ENCODE measurements at places on chromosomes 3 and 15.

DNA sequence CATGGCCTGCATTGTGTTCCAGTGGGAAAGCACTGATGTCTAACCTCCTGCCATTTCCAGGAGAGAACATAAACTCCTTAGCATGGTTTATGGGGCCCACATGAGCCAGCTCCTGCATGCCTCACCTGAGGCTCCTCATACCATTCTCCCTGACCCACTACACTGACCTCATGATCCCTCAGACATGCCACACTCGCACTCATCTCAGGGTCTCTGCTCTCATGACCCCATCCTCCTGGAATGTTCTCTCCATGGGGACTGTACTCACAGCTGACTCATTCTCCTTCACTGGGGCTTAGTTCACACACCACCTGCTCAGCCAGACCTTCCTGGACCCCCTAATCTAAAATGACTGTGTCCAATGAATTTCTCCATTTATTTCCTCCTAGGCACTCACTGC, 4.0 kb upstream of the LMCD1 start:
- no peak for DNase-seq

- no peak for DNase-seq
Measured at GRCh38 chr3:72332036-72332435, 516.2 kb downstream of the SHQ1 start.

DNA sequence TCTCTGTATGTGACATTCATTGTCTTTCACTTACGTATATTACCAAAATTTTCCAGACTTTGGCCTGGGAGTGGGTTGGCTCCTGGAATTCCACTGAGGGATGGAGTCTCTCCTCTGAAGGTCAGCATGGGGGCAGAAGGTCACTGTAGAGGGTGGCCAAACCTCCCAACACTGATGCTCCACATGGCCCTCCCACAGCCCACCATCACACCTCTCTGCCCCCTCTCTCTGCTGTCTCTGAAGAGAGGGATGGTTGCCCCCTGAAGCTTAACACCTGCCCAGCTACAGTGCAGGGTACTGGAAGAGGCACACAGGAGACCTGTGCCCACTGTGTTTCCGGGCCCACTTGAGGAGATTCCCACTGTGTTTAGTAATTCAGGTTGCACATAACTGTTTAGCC, 52.2 kb downstream of the CMTM6 start:
- DNase-seq: no peak

- no peak for DNase-seq
Measured at GRCh38 chr3:17539436-17539835, 203.0 kb downstream of the TBC1D5 start.

- no peak for DNase-seq
Measured at GRCh38 chr3:32601722-32602121, 31.1 kb upstream of the DYNC1LI1 start.

- DNase-seq: no peak
Measured at GRCh38 chr15:34582461-34583371, 735 bp downstream of the GOLGA8B start.

DNA sequence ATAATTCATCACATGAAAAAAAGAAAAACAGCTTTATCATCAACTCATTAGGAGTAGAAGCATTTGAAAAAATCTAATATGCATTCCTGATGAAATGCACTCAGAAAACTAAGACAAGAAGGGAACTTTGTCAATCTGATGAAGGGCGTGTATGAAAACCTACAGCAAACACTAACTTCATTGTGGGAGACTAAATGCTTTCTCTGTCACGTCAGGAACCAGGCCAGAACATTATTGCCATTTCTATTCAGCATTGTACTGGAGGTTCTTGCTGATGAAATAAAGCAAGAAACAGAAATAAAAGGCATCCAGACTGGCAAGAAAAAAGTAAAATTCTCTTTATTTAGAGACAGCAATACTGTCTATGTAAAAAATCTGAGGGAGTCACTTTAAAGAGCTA, 235.2 kb downstream of the GABRB3 start:
- no peak for DNase-seq

GRCh38 chr15:75531041-75531450, 48.1 kb downstream of the PTPN9 start:
- DNase-seq: no peak

DNA sequence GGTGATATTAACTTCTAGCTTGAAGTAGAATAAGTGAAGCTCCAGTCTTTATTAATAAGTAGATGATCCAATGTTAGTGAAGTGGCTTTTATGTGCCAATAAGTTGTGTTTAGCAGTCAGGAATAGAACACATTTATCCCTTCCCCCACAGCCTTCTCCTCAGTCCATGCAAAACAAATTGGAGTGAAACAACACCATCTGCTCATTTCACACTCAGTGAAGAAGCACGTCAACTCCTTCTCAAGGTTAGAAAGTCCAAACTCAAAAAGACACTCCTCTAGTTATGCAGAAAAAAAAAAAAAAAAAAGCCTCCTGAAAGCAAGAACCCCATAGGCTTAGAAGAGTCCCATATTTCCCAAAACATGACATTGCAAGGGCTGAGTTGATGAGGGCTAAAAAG, 18.0 kb upstream of the NEO1 start:
- no peak for DNase-seq

DNA sequence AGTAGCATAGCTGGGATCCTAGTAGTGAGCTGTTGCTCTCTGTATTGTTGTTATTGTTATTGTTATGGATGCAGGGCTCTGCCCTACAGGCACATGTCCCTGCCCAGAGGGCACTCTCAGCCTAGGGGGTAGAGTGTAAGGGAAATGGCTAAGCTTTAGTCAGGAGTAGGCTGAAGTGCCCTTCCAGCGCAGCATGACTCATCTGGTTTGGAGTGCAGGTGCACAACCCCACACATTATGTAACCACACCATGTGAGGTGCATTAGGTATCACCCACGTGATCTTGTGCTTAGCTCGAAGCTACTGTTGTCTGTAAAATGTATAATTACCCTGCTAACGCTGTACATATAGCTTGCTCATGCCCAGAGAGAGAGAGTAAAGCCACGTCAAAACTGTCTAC, 48.3 kb upstream of the TIPARP start:
- DNase-seq: peak; percentile 87

- no peak for DNase-seq
Measured at GRCh38 chr3:20222274-20222673, 36.3 kb upstream of the SGO1 start.

DNA sequence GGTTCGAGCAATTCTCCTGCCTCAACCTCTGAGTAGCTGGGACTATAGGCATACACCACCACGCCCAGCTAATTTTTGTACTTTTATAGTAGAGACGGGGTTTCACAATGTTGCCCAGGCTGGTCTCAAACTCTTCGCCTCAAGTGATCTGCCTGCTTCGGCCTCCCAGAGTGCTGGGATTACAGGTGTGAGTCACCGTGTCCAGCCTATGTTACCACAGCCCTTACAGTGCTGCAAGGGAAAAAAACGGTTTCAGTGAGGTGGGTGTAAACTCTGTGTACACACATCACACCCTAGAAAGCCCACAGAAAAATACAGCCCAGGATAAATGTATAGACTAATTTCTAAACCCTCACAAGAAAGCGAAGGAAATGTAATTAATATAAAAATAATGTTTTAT, 103.5 kb upstream of the AKAP13 start:
- DNase-seq: no peak

DNA sequence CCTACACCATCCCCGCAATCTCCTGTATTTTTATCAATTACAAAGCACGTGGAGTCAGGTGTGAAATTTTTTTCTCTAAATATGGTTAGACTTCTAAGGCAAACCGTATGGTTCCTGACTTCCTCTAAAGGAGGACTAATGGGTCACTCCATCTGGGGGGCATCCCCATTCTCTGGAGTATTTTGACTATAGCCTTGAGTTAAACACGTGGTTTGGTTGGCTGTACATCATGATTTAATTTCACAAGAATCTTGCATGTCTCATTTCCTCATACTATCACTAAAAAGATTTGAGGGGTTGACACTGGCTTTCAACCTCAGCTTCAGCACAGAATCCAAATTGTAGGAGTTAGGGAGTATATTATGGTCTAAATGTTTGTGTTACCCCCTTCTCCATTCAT, 25.3 kb upstream of the ZNF770 start:
- DNase-seq: no peak

DNA sequence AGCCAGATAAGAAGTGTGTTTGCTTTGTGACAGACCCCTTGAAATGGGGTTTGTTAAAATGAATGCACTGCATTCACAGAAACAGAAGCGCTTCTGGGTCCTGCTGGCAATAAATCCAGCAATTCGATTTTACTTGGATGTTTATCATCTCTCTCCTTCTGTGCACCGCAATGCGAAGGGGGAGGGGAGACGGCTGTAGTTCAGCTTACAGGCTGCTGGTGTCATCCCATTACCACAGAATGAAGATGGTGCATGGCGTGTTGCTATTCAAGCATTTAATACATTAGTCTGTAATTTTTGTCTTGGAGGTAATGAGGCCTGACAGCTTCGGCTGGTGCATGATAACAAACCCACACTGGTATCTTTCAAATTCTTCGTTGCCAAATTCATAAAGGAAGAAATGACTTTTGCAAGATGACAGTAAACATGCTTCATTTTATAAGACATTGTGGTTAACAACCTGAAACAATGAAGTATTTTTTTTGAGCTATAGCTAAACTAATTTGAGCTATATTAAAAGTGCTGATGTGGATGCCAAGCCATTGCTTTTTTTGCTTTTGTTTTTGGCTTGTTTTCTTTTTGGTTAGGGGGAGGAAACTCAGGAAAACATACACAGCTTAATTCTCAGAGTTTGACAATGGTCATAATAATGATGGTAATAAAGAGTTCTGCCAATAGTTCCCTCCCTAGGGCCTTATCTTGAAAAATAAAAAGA, 418.3 kb downstream of the OTOL1 start:
- DNase-seq: no peak

GRCh38 chr15:71124937-71125790, 9.9 kb downstream of the THSD4 start:
- DNase-seq: no peak

- DNase-seq: no peak
Measured at GRCh38 chr3:35067750-35068149, 571.6 kb upstream of the ARPP21 start.

DNA sequence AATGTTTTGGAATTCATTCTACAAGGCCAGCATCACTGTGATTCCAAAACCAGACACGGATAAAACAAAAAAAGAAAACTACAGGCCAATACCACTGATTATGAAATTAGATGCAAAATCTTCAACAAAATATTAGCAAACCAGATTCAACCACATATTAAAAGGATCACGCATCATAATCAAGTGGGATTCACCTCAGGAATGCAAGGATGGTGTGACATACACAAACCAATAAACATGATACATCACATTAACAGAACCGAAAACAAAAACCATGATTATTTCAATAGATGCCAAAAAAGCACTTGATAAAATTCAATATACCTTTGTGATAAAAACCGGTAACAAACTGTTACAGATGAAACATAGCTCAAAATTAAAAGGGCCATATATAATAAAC, 48.9 kb downstream of the DLG1 start:
- DNase-seq: no peak

DNA sequence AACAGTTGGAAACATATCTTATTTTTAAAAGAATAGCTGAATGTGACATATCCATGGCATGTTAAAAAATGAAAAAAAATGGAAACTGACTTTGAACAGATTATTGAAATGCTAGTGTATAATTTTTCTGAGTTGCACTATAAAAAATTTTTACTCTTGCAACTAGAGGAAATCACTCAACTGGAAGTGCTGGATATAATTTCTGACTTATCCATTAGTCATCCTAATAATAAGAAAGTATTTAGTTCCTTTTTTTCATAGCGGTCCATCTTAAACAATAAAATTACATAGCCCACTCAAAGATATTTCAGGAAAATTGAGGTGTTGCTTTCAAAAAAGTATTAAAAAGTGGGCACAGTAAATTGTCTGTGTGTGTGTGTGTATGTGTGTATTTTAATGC, 80.7 kb downstream of the MBNL1 start:
- no peak for DNase-seq

GRCh38 chr15:93066834-93067648, 22.0 kb downstream of the RGMA start:
- no peak for DNase-seq

DNA sequence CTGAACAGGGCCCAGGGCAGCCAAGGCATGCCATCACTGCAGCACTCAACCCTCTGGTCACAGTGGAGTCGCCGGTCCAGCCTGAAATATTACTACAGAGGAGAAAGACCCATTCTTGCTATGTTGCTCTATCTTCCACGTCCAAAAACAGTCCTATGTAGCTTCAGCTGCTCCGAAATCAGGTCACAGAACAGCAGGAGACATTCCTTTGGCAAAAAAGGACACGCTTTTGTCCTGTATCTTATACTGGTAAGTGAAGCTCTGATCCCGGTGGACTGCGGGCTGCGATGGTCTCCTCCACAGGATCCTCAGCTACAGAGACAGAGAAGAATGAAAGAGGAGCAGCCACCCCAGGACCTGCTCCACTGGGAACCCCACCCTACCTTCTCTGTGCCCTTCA, 17.6 kb downstream of the ELP6 start:
- DNase-seq: no peak

DNA sequence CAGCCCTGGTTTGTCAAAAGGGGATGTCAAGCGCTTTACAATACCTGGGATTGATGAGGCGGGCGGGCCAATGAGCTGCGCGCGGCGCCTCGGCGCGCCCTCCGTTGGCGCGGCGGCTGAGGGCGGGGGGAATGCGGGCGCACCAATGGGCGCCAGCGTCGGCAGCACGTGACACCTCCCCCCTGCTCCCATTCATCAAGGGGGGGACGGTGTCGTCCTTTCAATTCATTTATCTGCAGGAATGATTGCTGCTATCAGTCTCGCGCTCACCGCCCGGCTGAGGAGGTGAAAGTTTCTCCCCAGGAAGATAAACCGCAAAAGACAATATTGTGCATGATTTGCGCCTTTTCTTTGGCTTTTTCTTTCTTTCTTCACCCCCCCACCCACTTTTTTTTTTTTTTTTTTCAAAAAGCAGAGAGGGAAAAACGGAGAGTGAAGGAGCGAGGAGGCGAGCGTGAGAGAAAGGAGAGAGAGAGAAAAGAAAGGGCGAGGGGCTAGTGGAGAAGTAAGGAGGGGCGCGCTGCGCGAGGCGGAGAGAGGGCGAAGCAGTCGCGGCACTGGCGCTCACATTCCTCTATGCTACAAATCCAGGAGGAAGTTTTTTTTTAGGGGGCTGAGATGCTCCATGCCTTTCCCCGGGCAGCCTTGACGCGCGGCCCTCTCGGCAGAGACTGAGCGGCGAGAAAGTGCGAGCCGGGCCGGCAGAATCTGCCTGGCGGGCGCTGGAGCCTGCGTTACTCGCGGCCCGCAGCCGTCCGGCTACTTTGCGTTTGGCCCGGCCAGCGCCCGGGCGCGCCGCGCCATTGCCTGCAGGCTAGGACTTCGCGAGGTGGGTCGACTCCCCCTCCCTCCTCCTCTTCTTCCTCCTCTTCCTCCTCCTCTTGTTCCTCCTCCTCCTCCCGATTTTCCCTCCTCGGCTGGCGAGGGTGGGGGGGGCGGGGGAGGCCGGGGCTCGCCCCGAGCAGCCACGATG, at the start of gene ZIC1:
ZIC1 (plus strand) TSS at position 223 of the 973 bp plus-strand sequence; CDS start at position 971, 748 bp downstream.
- DNase-seq: no peak

DNA sequence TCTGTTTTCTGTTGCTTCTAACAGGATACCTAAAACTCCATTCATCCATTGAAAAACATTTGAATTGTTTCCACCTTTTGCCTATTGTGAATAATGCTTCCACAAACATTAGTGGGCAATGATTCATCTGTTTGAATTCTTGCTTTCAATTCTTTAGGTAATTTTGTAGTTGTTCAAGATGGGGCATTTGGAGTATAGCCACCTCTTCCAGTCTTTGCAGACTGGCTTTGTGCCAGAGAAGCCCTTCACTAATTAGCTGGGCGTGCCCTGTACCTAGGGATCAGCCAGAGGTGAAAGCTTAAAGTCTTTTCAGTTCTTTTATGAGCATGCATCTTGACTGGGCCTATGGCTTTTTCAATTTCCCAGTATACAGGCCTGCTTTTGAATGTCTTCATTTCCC, 10.9 kb downstream of the RTP1 start:
- DNase-seq: no peak

GRCh38 chr3:109195815-109196214, 59.3 kb downstream of the C3orf85 start:
- no peak for DNase-seq
